Fibroblast of skin of abdomen (primary cell): ENCODE measurements at places on chromosomes 7 and 10.

DNA sequence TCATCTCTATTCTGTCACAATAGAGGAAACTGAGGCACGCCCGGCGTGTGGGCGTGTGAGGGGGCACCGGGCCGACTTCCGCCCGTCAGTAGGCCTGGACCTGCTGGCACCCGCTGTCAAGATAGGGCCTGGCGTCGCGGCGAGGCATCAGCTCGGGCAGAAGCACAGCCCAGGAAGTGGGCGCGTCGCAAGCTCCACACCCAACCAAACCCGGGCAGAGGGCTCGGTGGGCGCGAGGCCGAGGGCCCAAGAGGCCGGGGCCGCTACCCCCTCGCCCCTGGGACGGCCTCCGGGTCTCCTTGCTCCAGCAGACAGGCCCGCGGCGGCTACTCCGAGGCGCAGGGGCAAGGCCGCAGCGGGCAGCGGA, 91.2 kb downstream of the SPAG6 start:
- DNase-seq = no peak

- no peak for DNase-seq
Measured at GRCh38 chr7:107889992-107890391, 991 bp upstream of the DLD start.

GRCh38 chr7:132941905-132942304, 140.0 kb downstream of the CHCHD3 start:
- DNase-seq = no peak

DNA sequence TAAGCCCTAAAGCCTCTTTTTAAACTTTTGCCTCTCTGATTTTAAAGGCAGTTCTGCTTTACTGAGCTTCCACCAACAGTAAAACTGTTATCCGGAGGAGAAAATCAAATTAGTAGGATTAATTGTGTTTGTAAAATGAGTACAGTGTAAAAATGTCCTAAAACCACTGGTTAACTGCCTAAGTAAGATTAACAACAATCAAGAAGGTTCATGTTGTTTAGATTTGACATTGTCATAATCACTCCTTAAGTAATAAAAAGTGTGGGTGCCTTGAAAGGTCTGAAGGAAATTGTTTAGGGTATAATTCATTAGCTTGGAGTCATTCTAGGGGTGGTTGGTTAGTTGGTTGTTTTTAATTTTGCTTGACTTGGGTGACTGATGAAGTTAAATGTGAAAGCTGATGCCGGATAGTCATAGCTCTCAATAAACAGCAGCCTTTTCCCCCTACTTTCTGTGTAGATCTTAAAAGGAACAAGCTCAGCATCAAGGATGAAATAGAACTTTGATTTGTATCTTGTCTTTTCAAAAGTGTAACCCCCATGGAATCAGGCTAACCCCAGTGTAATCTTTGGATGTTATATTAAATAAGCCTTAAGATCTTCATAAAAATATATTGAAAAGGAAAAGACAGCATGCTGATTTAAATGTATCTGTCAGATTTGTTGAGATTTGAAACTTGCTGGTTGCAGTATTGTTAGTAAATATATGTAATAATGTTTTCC, 148.3 kb downstream of the ARID5B start:
- DNase-seq = no peak

DNA sequence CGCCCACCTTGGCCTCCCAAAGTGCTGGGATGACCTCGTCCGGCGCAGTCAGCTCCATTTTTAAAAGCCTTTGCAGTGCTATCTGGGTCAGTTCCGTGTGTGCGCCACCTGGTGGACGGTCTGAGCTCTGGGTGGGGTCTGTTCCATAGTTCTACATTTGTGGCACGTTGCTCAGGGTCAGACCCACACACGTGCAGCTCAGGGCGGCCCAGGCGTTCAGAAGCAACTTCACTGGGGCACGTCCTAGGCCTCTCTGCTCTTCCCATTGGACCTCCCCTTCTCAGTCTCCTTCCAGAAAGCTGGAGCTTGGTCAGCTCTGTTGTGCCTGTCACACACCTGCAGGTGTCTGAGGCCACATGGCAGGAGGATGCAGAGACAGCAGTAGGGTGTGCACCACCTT, 137.9 kb downstream of the DNAJB6 start:
- DNase-seq = no peak

GRCh38 chr7:91162436-91162835, 101.8 kb upstream of the FZD1 start:
- no peak for DNase-seq

GRCh38 chr7:24829787-24830186, 72.5 kb upstream of the GSDME start:
- DNase-seq = peak; percentile 55

DNA sequence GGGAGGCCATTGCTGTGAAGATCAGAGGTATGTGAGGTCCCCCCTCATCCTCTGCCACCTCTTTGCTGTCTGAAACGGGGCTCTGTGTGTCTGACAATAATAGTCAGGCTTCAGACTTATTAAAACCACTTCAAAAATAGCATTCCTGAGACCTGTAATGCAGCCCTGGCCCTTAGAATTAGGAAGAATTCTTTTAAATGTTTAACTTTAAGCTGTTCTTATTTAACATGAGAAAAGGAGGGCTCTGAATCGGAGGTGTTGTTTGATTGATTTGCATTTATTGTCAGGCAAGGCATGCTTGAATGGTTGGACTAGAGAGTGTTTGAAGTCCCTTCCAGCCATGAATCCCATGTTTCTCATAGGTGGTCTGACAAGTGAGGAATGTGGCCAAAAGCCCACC, 52.5 kb downstream of the AKR1B1 start:
- DNase-seq = no peak

GRCh38 chr7:44066494-44067063, 1.2 kb upstream of the PGAM2 start:
- no peak for DNase-seq

DNA sequence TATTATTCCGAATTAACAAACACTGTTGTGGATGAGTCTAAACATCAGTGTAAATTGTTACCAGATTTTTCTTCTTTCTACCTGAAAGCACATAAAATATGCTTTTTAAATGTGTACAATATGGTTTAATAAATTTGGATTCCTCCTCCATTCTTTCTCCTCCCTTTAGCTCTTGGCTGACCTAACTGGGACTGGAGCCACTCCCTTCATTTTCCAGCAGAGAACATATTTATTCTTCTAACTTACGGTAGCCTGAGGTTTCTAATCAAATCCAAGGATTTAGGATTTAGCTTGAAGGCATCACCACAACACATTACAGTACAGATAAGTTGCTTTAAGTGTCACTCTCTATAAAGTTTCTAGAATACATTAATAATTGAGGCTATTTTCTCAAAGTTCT, 88.2 kb upstream of the SEMA3C start:
- no peak for DNase-seq

DNA sequence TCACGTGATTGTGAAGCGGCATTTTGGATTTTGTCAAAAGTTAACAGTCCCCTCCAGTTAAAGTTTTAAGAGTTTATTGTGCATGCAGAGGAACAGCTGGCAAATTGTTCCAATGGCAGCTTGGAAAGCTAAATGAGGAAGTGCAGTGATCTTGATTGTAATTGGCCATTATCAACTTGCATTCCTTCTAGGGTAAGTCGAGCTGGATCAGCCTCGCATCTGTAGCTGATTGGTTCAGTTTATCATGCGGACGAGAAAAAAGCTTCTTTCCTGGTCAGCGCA, 566 bp downstream of the ZNF789 start:
- peak; percentile 65 for DNase-seq

DNA sequence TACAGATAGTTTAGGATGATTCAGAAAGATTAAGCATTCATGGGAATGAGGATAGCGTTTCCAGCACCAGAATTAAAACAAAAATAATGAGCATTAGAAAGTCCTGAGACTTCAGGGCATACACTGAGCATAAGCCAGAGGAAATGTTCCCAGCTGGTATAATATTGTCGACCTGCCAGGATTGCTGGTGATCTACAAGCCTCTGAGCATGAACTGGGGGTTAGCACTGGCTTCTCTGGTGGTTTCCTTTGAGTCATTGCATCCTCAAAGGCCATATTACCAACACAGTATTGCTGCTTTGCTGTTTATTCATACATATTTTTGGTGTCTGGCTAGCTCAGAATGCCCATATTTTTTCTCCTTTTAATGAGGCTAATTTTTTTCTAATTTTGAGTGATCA, 10.7 kb upstream of the ATRNL1 start:
- DNase-seq = peak; percentile 75

GRCh38 chr7:74405191-74405898, 48.4 kb upstream of the GTF2IRD1 start:
- no peak for DNase-seq

DNA sequence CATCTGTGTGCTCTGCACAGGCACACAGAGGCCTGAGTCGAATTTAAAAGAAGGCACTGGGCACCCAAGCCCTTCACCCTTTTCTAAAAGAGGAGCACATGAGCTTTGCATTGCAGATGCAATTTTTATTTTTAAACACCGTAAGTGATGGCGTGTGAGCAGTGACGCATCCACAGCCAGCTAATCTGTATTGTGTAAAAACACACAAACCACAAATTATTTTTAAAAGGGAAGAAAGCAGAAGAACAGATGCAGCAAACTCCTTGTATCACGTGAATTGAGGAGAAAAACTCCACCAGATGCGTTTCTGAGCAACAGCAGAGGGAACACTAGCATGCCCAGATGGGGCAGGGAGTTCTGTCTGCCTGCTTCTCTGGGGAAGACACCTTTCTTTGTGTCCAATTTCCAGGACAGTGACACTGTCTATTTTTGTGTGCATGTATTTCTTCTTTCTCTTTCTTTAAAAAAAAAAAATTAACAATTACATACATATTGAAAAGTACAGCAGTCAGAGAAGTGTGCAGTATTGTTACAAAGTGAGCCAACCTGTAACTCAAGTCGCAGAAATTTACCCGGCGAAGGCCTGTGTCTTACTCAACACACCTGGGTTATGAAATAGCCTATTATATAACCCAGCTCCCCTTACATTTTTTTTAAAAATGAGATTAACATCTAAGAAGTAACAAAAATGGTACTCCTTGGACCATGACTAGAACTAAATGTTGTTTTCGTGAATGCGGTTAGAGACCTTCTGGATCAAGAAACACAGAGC, 39.2 kb downstream of the EEPD1 start:
- DNase-seq = peak; percentile 87

DNA sequence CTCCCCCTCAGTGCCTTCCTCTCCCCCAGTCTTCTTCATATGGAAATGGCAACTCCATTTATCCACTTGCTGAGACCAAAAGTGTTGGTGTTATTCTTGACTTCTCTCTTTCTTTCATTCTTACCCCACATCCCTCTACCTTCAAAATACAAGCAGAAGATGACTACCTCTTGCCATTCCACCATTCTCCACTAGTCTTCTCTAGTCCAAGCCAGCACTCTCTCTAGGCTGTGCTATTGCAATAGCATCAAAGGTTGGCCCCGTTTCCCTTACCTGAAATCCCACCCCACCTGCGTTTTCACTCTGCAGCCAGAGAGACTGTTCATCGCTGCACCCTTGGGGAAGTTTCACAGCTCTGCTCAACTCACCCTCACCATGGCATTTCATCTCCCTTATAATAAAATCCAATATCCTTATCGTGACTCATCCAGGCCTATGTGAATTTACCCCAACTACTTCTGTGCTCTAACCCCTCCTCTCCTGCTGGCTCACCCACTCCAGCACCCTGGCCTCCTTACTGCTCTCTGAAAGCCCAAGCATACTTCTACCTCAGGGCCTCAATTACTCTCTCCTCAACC, 109.1 kb downstream of the LSM5 start:
- no peak for DNase-seq

- no peak for DNase-seq
Measured at GRCh38 chr7:12805518-12805928, 118.1 kb downstream of the ARL4A start.
